Stimulated activated CD4-positive, alpha-beta T cell treated with anti-CD3 and anti-CD28 coated beads, Interleukin-2, amount 100 ng/mL, for 48 hours (primary cell): ENCODE measurements at places on chromosomes 2 and 18.

- no peak for DNase-seq
These were observed 93.2 kb downstream of the LRRTM4 start for GRCh38 chr2:77428946-77429345.

DNA sequence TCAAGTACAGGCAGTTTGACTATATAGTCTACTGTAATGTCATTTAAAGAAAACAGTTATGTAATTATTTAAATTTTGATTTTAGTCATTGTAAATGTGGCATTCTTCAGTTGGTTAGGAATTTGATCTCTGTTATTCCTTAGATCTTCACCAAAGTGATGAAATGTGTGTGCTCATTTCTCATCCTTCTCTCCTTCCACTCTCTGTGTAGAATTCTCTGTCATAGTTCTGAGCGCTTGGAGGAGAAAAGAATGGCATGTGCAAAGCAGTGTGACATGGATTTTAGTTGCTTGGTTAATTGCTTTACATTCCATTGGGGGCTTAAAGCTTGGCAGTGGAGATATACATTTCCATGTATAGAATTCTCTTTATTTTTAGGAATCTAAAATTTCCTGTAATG is 14.8 kb downstream of the PIK3C3 start:
- no peak for DNase-seq

DNA sequence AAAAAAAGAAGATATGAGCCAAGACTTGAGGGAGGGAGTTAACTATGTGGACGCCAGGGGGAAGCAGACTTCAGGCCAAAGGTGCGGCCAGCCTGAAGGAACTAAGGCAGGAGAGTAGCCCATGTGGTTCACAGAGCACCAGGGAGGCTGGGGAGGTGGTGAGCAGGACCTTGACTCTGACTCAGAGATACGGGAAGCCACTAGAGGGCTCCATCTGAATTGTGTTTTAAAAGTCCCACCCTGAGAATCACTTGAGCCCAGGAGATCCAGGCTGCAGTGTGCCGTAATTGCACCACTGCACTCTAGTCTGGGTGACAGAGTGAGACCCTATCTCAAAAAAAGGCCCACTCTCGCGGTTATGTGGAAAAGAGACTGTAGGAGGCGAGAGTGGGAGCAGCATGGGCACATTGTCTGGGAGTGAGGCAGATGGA is 12.3 kb downstream of the CEP192 start:
- no peak for DNase-seq

GRCh38 chr2:101145406-101145805 is 5.8 kb downstream of the TBC1D8 start:
- no peak for DNase-seq

DNA sequence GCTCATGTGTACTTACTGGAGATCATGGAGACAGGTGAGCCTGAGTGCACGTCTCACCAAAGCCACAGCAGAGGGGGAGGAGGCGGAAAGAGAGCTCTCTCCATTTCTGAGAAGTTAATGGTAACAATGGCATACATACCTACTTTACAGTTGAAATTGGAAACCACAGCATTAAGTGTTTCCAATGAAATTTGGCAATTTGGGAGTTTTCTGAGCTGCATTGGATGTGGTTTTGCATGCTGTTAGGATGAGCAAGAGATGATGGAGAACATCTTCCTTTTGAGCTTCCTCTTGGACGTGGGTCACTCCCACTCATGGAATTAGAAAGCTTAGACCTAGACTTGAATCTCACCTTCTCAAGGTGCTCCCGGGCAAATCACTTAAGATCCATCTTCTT is 25.5 kb upstream of the IL37 start:
- no peak for DNase-seq

DNA sequence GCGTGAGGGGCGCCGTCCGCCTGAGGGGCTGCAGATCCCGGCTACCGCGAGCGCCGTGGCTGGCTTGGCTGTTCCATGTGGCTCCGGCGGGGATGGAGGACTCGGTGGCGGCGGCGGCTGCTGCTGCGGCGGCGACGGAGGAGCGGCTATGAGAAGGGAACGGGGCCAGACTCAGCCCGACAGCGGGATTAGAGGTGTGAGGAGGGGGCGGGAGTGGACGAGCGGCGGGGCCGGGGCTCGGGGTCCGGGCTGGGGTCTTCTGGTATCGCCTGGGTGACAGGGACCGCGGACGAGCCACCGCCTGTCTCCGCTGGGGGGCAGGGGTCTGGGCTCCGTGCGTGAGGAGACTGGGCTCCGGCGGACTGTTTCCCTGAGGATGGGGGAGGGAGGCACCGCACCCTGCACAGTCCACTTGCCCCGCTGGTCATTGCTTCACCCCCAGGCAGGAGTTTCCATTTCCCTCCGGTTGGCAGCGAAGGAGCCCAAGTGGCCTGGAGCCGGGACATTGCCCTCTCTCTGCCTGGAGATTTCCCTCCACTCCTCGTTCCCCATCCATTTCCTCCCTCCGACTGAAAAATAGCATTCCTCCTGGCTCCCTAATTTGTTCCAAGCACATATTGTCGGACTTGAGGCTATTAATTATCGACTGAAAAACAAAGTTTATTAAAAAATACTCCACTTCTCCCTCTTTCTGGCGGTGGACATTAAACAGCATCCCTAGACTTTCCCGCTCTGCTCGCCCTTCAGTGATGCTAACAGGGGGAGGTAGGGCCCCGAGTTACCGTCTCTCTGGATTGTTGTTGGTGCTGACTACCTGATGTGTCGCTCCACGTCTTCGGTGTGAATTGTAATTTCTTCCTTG is 577 bp downstream of the EHBP1 start:
- DNase-seq: peak; percentile 16

- DNase-seq: no peak
These were observed 6.0 kb upstream of the NFE2L2 start for GRCh38 chr2:177270531-177270930.

GRCh38 chr2:99140056-99140859 is 1.2 kb upstream of the C2orf15 start:
- no peak for DNase-seq

DNA sequence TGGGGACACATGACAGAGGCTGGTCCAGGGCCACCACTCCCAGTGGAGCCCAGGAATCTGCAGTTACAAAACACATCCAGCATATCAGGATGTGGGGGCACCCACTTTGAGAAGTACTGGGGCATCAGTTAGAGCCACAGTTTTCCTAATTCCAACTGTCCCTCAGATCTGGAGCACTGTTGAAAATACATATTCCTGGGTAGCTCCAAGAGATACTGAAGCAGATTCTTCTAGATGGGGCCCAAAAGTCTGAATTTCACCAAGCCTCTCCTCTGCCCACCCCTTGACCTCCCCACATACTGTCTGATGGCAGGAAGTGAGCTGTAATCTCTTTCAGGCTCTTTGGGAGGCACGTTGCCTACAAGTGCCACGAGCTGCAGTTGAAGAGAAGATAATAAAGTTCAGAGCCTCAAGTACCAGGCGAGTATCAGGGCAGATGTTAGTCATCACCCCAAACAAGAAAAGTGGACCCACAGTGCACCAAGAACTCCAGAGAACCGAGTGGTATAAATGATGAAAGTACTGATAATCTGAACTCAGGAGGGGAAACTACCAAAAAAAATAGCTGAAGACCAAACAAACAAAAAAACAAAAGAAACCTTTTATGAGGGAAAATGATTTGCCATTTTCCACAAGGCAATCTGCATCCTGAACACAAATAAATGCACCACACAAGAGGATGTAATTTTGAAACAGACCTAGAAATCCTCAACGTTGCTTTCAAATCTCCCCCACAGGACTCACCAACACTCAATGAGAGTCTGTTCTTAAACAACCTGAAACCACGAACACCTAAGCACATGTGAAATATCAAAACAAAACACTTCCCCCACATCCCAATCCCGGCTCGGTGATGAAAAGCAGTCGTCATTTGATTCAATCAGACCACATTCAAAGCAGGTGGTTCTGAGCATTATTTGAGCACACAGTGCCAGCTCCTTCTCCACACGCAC is 98.7 kb downstream of the TCF4 start:
- DNase-seq: peak; percentile 11

DNA sequence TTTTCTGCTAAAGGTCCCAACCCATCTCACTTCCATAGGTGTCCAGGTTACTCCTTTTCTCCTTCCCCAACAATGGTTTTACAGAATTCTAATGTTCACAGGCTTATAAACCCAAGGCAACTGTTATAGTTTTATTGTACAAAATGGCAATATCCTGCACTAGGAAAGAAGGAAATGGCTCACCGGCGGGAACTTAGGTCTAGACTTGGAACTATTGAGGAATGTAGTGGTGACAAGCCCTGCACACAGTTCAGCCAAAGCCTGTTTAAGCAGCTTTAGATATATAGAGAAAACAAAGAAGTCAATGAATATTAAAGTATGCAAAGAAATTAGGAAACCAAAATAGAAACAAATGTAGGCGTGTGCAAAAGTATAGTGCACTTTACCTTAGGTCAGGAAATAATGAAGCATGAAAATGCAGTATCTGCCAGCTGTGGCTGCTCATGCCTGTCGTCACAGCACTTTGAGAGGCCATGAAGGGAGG is 22.7 kb upstream of the KCNG3 start:
- DNase-seq: no peak

- no peak for DNase-seq
These were observed 593.4 kb downstream of the DCC start for GRCh38 chr18:52933356-52933755.

DNA sequence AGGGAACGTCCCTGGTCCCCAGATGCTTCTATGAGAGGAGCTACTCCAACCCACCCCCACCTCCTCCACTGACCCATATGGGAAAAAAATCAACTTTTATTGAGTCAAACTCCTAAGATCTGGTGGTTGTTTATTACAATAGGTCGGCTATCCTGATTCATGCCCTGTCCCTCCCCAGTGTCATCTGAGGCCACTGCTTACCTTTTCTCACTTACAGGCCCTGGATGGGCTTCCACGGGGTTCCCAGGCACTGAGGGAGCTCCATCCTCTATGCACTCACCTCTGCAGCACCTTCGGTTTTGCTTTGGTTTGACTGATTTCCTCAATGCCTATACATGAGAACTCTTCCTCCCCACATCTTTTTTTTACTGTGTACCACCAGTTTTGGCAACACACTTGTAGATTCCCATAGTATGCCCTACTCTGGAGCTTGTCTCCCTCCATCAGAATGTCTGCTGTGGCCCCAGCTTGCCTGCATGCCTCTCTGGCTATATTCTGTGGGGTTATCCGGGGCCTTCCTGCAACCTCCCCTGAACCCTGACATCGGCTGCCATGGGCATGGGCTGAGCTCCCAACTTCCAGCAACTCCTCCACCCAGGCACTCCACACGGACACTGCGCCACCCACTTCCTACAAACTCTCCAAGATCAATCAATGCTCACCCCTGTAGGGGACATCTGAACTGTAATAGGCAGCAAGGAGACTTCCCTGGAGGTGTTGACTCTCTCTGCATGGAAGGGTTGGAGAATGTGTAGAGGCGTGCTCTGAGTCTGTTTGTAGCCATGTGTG is 236.1 kb downstream of the VAPA start:
- no peak for DNase-seq

DNA sequence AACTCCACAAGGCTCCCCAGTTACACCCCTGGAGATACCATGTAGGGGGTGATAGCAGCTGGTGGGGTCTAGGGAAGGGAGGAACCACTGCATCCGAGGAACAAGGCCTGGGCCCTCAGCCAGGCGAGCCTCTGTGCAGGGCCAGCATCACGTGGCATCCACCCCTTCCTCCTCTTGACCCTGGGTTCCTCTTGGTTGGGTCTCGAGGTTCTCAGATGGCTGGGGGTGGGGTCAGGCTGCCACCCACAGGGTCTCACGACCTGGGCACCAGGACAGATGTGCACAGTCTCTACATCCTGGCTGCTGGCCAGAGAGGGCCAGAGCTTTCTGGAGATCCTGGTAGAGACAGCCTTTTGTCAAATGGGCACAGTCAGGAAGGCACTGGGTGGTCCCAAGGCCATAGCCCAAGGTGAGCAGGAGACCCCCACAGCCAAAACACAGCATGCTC is 10.4 kb downstream of the HS6ST1 start:
- no peak for DNase-seq

DNA sequence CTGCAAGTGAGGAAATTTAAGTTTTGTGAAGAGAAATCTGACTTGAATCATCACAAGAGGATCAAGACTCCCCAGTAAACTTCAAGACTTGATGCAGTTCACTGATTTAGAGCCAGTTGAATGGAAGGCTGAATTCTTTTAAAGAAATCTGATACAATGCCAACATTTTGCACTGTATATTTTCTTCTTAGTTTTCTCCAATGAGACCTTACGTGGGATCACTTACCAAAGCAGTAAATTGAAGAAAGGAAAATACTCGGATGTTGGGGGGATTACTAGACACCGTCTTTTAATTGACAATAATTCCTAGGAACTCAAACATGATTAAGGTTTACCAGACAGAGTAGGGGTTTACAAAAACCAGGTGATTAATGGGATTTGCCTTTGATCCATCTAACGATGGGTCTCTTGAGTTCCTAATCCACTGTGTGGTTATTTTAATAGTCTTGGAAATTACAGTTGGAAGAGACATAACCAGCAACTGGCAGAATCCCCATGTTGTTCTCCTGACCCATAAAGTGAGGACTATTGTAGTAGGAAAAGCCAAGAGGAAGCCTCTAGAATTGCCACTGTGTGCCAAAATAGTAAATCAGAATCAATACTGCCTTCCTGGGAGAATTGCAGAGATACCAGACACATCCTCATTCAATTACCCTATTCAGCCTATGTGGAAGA is 354.5 kb downstream of the PID1 start:
- DNase-seq: no peak

DNA sequence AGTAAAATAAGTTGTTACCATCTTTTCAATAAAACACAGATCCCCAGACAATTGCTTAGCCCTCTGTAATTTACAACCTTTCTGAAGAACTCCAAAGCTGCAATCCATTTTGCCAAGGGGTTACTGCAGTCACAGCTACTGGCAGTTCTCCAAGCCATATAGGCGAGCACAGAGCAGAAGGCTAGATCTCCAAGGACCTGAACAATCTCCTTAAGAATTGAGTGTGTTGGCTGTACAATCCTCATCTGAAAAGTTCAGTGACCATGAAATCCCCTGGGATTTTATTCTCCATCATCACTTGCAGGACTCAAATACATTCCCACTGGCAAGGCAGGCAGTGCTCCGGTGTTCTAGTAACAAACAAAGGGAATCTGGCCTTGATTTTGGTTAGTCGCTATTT is 103.9 kb upstream of the LRP1B start:
- DNase-seq: no peak

GRCh38 chr18:57841568-57841967 is 38.5 kb upstream of the ATP8B1 start:
- no peak for DNase-seq

GRCh38 chr2:218360453-218360852 is 3.8 kb downstream of the CATIP start:
- no peak for DNase-seq

DNA sequence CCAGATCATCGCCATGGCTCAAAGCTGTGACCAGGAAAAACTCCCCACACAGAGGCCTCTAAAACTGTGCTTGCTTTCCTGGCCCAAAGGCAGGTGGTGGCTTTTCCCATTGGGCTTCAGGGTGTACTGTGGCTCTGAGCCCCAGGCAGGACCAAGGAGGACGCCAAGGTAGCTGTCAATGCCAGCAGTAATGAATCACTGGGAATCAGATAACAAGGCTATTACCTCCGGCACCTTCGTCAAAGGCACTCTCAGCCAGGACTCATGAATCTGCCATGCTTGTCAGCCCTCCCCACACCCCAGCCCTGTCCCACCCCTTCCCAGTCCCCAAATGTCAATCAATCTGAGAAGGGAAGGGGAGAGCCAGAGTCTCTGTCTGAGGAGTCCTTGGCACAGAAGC is 27.9 kb upstream of the EN1 start:
- DNase-seq: no peak
